Activated T-cell treated with anti-CD3 and anti-CD28 coated beads, Interleukin-2, amount 50 U/mL, for 72 hours (primary cell): ENCODE measurements at places on chromosomes 12 and 14.
A peak's percentile ranks its signal among the peaks of the same experiment; 100 is the strongest.

DNA sequence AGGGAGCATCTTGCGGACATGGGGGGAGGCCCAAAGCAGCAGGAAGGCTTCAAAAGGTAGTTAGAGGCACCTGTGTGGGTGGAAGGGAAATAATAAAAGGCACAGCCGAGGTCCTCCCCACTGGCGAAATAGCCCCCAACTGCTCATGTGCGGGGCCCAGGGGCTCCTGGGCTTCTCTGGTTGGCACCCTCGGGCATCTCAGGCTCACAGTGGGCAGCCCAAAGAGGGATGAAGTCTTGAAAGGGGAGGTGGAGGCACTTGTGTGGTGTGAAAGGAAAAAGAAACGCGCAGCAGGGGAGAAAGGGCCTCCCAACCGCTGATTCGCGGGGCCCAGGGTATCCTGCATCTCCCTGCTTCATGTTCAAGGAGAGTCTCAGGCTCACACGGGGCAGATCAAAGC, 579.4 kb downstream of the ALG10 start:
- DNase-seq: no peak

- no peak for DNase-seq
Observed at GRCh38 chr14:101412739-101413138, 148.6 kb upstream of the DIO3 start.

DNA sequence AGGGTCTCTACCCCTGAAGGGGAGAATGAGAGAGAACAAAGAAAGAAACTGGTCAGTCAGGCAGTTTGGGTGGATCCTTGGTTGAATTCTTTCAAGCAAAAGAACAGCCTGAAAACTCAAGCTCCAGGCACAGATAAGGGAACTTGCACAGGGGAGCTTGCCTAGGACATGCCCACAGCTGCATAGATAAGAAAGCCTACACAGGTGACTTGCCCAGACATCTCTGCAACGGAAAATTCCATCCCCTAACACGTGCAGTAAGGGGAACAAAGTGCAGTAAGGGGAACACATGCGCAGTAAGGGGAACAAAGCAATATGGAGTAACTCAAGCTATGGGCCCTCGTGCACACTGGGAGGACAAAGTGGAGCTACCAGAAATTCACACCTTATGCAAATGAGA, 540.1 kb upstream of the MIS18BP1 start:
- no peak for DNase-seq

DNA sequence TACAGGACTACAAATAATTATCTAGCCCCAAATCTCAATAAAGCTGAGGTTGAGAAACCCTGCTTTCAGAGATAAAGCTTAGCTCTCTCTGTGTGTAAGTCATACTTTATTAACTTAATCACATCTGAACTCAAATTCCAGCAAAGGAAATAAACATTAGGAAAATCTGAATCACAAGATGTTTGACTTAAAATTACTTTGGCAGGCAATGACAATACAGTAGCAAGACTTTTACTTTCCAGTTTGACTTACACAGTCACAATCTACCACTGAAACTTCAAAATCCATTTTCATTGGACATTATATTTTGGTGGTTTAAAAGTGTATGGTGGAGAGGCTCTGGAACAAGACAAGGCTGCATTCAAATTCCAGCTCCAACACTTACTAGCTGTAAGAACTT, 11.4 kb downstream of the TMEM116 start:
- DNase-seq: no peak

- no peak for DNase-seq
Observed at GRCh38 chr12:89497005-89497404, 27.6 kb downstream of the GALNT4 start.

DNA sequence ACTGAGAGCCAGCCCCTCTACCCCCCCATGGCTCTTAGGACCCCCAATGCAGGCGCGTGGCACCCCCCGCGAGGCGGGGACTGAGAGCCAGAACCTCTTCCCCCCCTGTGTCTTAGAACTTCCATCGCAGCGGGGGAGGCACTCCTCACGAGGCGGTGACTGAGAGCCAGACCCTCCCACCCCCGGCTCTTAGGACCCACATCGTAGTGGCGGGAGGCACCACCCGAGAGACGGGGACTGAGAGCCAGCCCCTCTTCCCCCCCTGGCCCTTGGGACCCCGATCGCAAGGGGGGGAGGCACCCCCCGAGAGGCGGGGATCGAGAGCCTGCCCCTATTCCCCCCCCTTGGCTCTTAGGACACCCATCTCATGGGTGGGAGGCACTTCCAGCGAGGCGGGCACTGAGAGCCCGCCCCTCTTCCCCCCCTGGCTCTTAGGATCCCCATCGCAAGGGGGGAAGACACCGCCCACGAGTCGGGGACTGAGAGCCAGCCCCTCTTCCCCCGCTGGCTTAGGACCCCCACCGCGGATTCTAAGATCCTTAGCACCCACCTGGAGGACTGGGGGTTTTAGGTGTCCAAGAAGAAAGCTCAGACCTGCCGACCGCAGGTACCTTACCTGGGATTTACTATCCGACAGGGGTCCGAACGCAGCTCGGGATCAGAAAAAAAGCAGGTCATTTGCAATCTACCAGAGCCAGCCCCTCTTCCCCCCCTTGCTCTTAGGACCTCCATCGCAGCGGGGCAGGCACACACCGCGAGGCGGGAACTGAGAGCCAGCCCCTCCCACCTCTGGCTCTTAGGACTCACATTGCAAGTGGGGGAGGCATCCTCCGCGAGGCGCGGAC, 44.9 kb downstream of the DDX11 start:
- peak; percentile 31 for DNase-seq

DNA sequence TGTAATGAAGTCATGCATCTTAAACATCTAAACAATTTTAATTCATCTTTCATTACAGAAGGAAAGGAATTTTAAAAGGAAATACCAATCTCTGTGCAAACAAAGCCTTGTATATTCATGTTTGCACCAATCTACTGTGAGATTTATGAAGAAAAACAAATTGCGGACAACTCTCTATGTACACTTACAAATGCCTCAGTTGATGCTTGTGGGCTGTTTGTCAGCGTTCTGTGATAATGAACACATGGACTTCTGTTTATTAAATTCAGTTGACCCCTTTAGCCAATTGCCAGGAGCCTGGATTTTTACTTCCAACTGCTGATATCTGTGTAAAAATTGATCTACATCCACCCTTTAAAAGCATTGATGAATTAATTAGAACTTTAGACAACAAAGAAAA, 5.4 kb downstream of the GPR65 start:
- DNase-seq: no peak

GRCh38 chr12:118448341-118448740, 72.0 kb downstream of the SUDS3 start:
- no peak for DNase-seq

DNA sequence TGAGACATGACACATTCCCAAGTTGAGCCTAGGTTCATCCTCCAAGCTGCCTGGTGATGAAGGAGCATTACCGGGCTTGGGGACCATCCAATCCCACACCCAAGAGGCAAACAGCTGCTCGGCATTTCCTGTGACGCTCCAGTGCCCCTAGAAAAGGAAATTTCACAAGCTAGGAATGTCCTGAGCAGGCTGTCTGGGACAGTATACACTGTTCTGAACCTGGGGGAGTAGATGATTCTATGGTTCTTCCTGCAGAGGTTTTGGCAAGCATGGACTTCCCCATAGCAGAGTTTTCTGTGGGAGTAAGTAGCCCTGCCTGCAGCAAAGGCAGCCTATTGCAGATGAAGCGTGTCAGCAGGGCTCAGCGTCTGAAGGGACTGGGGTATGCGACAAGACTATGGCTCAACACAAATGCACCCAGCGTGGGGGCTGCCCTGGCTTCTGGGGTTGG, 47.4 kb upstream of the SRSF5 start:
- DNase-seq: no peak

GRCh38 chr12:114936148-114937079, 252.4 kb upstream of the TBX3 start:
- DNase-seq: no peak

DNA sequence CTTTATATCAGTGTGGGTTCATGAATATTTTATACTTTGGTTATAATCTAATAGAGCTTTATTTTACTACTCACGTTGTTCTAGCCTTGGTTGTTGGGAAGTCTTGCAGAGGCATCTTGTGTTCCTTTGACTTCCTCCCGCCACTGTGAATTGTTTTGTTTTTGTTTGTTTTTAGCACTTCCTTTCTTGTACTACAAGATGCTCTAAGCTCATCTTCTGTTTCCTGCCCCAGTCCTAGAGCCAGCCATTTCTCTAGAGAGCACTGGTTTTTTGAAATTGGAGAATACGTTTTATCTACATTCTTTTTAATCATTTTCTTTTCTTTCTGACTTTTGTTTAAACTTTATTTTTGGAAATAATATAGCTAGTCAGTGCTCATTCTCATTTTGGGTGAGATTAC, 15.9 kb upstream of the NUBPL start:
- no peak for DNase-seq

DNA sequence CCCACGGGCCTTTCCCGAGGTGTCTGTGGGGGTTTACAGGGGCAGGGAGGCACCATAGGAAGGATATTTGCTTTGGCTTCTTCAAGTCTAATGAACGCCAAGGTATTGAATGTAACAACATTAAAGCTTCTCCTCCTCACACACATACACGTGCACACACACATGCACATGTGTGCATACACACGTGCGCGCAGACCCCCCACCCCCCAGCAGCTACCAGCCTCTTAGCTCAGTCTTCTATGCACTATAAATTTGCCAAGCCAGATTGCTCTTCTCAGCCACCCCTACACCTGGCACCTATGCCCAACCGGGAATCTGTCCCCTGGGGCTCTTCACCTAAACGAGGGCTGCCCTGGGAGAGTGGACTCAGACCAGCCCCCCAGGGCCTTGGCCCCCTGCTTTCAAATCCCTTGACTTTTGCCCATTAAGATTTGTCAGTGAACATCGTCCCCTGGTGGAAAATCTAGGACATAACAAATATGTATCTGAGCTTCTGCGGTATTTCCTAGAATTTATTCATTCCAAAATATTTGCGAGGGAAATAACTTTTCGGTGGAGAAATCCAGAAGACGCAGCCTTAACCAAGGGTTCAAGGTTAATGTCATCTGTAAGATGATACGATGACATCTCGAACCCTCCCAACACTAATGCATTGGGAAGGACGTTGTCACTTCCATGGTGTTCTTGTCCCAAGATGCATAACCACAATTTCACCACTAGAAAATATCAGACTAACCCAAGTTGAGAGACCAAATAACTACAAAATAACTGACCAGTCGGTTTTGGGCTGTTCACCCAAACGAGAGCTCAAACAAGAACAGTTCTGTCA, 330.4 kb downstream of the MED13L start:
- DNase-seq: no peak

DNA sequence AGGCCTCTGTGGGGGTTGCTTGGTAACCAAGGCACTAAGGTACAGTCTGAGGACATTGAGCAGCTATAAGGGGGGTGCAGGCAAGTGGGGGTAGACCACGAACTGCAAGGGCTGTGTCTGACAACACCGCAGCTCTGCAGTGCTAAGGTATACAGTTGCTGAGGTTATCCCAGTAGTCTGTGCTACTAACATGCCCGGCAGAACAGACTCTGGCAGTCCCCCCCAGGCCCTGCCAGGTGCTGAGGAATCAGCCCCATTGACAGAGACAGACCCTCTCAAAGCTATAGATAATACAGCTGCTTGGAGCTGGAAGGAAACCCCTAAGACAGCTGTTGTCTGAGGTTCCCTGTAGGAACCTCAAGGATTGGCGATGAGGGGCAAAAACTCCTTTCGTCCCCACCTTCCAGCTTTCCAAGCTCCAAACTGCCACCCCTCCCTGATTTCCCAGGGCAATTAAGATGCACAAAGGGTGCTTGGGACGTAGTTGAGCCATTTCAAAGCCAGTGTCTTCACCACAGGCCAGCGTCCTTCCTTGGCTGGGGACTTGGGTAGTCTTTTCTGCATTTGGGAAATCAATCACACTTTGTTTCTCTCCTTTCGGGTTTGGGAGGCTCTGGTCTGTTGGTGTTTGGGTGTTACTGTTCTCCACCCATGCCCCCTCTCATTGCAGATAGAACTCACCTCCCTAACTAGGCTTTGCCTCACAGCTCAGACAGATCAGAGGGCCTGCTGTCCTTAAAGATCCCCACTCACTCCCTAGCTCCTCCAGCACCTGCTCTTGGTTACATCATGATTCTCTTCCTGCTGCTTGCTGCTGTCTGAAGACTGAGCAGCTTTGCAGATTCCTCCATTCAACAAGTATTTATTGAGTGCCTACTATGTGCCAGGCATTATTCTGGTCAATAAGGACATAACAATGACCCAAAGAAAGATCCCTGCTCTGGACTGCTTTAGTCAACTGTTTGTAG, 2.0 kb upstream of the MYH7 start:
- DNase-seq: no peak

DNA sequence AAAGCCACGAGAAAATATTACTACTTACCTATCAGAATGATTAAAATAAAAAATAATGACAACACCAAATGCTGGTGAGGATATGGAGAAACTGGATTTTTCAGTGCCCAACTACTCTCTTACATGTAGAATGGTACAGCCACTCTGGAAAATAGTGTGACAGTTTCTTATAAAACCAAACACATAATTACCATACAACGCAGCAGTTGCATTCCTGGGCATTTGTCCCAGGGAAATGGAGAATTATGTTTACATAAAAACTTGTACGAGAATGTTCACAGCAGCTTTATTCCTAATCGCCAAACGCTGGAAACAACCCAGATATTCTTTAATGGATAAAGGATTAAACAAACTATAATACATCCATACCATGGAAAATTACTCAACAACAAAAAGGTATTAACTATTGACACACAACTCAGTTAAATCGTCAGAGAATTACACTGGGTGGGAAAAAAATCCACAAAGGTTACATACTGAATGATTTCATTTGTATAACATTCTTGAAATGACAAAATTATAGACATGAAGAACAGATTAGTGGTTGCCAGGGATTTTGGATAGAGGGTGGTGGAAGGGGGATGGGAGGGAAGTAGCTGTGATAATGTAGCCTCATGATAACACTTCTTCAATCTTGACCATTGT, 35.4 kb downstream of the TAOK3 start:
- DNase-seq: no peak

- no peak for DNase-seq
Observed at GRCh38 chr12:95259368-95259767, 41.8 kb downstream of the VEZT start.

DNA sequence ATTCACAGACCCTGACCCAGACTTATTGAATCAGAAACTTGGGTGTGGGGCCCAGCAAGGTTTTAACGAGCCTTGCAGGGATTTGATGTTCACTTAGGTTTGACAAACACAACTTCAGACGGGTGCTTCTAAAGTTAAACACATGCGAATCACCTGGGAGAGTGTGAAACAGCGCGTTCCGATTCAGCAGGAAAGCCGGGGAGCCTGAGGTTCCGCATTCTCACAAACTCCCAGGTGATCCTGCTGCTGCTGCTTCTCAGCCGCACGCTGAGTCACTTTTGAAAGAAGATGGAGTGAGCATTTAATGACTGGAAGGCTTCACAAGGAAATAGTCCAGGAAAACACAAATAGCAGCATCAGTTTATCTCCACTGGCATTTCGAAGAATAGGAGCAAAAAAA, 44.2 kb upstream of the DDX11 start:
- DNase-seq: no peak

GRCh38 chr12:41014643-41015020, 173.5 kb upstream of the PDZRN4 start:
- DNase-seq: no peak

DNA sequence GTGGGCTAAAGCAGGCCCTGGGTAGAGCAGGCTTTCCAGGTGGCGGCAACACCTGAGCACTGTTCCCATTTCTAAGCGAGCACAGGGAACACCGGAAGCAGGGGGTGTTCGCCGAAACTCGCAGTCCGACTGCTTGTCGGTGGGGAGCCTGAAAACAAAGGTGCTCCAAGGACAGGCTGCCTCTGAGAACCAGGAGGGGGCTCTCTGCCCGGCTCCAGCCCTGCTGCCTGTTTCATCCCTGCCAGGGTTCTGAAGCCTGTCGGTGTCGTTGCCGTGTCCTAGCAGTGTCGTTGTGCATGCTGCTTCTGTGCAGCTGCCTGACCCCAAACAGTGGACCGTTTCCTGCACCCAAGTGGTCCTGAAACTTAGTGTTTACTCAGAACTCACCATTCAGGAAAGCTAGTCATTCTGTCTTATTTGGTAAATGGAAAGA, 21.8 kb downstream of the CCNK start:
- DNase-seq: no peak
